Esophagus squamous epithelium (tissue), 5 donors: ENCODE measurements at places on chromosomes 7 and 10.

- no peak for DNase-seq
These were observed 49.8 kb upstream of the FGFR2 start for GRCh38 chr10:121648059-121648458.

DNA sequence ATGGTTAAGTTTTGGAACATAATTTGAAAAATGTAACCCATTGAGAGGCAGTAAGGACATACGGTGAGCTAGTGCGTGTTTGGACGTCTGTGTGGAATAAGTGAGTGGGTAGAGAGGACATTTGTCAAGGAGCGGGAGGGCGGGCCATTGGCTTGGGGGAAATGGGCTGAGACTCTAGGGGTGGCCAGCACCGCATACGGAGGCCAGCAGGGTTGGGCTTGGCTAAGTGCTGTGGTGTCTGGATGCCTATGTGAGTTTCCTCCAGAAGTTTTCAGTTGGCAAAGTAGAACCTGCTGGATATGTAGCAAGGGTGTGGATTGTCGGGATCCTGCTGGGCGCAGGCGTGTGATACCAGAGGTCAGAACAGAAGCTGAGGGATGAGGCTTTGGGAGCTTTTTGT lies 103.0 kb downstream of the TCF7L2 start:
- no peak for DNase-seq

DNA sequence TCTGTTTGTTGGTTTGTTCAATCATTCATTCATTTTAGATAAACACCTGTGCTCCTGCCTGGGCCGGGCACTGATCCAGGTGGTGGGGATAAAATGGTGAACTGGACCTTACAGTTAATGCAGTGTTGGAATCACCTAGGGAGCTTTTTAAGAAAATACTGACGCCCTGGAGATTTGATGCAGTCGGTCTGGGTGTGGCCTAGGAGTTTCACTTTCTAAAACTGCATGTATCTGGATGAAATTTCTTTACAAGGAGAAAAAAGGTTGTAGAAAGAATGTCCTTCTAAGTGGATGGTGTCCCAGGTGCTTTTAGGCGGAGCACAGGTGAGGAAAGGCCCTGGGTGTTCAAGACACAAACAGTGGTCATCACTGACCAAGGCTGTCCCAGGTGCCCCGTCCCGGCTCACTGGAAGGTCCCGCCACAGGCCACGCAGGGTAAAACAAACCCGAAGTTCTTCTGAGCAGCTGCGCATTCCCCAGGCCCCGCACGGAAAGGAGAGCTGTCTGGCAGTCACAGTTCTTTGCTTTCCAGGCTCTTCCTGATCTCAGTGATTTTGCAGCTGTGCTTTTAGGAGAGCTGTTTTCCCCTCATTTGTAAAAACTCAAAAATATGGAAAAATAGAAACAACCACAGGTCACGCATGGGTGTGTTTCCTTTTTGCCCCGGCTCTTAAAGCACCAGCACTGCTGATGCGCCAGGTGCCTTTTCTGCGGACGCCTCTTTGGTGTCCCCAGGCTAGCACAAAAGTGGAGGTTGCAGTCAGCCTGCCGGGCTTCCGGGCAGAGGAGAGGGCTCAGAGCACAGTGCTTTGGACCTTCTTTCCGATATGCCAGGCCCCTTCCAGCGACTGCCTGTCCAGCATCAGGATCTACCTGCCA lies 161.9 kb downstream of the GRK5 start:
- DNase-seq: no peak

GRCh38 chr7:98251231-98251600 lies 816 bp downstream of the TECPR1 start:
- DNase-seq: no peak

- DNase-seq: no peak
These were observed 286.2 kb downstream of the KCNMA1 start for GRCh38 chr10:77351386-77351785.

DNA sequence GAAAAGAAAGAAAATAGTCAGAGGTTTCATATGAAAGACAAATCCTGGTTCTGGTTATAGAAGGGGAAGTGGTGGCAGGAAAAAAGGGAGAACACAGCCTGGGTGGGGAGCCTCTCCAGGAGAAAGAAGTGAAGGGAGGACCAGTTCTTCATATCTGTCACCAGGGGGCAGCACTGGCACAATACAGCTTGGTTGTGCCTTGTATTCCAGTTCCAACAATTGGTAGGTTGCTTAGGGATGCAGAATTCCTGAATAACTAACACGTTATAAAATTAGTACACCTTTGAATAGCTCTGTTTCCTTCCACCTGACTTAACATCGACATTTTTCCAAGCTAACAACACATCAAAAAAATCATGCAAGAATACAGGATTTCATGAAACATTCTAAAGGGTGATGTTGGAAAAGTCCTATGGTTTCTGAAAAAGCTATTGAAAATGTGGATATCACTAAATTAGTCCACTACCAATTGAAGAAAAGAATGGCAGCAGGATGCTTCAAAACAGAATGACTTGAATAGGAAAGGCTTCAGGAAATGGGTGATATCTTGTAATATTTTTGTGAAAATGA lies 52.9 kb downstream of the CYP26A1 start:
- no peak for DNase-seq

DNA sequence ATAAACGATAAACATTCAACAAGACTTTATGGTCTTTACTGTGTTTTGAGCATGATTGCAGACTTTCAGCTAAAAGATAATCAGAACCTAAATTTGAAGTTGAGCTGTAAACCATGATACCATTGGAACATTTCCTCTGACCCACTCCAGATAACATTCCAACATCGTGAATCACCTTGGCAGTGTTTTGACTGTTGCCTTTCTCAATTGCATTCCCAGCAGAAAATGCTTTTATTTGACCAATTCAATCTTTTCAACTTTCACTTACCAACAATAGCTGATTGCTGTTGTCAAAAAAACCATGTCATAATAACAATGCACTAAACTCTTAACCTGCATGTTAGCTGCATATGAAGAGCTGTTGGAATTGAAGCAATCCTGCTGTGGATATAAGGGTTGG lies 165.5 kb downstream of the MDFIC start:
- no peak for DNase-seq

GRCh38 chr10:111873621-111874135 lies 309.9 kb downstream of the GPAM start:
- DNase-seq: no peak

- DNase-seq: no peak
These were observed 131.8 kb downstream of the TES start for GRCh38 chr7:116342125-116342524.

- DNase-seq: no peak
These were observed 19.0 kb upstream of the TRIM56 start for GRCh38 chr7:101066141-101066832.

DNA sequence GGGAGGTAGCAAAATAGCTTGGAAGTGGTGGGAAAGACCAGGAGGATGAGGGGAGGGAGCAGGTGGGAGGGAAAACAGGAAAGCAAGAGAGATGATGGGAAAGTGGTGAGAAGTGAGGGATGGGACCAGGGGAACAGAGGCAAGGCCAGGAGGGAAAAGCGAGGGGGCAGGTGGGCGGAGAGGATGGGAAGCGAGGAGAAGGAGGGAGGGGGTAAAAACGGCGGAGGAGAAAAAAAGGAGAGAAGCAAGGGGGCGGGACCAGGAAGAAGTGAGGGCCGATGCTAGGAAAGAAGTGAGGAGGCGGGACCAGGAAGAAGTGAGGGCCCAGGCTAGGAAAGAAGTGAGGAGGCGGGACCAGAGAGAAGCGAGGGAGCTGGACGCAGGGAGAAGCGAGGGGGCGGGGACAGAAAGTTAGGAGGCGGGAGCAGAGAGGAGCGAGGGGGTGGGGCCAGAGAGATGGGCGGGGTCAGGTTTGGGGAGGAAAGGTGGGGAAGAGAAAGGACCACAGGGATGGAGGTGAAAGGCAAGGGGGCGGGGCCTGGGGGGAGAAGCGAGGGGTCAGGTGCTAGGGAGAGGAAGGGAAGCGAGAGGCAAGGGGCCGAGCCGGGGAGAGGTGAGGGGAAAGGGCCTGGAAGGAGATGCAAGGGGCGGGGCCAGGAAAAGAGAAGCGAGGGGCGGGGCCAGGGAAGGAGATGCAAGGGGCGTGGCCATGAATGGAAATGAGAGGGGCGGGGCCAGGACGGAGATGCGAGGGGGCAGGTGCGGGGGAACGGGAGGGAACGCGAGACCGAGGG lies 984 bp downstream of the SMURF1 start:
- peak; percentile 74 for DNase-seq

- no peak for DNase-seq
These were observed 31.5 kb downstream of the MKRN1 start for GRCh38 chr7:140447841-140448240.

DNA sequence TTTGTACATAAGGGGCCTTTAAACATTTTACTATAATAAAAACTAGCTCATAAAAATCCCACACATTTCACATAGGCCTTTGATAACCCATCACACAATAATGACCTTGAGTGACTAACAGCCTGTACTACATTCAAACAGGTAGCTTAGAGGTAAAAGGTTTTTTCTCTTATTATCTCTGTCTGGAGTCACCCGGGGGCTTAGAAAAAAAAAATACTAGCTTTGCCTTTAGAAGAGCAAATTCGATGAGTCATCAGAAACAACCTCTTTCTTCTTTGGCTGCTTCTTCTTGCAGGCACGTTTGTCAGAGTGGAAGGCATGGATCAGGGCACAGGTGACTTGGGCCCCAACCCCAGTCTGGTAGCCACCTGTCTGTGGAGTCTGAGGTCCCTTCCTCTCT lies 43.4 kb upstream of the ADO start:
- no peak for DNase-seq

DNA sequence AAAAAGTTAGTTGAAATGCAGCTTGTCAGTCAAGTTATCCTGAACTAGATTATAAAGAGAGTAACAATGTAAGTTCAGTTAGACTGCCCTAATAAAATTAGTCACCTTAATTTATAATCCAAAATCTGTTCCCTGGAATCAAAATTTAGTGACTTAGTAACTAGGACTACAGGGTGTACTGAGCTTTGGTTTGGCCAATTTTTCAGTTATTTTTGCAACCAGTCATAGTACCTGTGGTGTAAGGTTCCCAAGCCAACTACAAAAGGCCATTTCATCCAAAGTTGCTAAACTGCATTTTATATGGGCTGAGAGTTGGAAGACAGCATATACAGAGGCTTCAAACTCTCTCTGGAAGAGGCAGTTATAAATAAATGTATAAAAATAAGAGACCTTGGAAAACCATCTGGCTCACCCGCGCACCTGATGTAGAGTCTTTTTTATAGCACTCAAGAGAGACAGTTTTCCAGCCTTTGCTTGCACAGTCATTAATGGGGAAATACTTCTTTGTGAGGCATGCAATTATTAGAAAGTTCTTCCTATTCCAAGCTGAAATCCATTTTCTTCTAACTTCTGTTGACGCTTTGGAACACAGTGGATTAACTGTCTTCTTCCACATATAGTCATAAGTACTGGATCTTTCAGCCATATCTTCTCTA lies 59.2 kb downstream of the PUS7 start:
- no peak for DNase-seq

DNA sequence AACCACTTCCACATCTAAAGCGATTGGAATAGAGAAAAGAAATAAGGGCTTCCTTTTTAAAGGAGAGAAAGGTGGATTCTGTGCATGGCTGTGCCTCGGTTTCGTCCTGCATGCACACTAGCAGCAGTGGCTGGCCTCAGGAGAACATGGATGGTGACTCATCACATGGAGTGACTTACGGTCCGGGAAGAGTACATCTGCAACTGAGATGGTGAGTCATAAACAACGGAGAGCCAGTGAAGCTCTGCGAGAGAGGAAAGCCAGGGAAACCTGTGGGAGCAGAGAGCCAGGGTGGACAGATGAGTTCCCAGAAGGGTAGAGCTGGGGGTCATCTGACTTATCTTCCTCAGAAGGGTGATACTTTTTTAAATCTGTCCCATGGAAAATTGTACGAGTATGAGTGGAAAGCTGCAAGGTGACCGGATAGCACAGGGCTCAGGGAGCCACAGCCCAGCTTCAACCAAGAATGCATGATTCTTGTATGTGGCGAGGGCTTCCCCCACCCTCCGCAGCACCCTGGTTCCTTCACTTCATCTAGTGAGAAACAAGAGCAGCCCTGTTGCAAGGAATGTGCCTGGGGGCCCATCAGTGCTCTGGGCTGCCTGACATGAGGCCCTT lies 259.1 kb downstream of the KLF6 start:
- no peak for DNase-seq

- no peak for DNase-seq
These were observed 34.5 kb upstream of the RHOBTB1 start for GRCh38 chr10:60978287-60979115.

GRCh38 chr10:132232023-132232951 lies 45.5 kb downstream of the DPYSL4 start:
- no peak for DNase-seq

GRCh38 chr10:87635498-87636312 lies 24.0 kb upstream of the PAPSS2 start:
- no peak for DNase-seq

DNA sequence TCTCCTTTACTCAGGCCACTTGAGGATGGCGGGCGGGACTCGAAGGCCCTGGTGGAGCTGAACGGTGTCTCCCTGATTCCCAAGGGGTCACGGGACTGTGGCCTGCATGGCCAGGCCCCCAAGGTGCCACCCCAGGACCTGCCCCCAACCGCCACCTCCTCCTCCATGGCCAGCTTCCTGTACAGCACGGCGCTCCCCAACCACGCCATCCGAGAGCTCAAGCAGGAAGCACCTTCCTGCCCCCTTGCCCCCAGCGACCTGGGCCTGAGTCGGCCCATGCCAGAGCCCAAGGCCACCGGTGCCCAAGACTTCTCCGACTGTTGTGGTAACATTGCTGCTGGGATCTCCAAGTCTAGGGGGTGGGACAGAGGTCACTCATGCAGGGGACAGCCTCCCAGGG lies 65.7 kb downstream of the GTF2IRD1 start:
- no peak for DNase-seq

- no peak for DNase-seq
These were observed 190.8 kb downstream of the GATA3 start for GRCh38 chr10:8245131-8245813.

GRCh38 chr10:22723343-22723779 lies 9.0 kb upstream of the PIP4K2A start:
- DNase-seq: no peak

GRCh38 chr10:114526126-114526503 lies 121.8 kb upstream of the AFAP1L2 start:
- DNase-seq: no peak

DNA sequence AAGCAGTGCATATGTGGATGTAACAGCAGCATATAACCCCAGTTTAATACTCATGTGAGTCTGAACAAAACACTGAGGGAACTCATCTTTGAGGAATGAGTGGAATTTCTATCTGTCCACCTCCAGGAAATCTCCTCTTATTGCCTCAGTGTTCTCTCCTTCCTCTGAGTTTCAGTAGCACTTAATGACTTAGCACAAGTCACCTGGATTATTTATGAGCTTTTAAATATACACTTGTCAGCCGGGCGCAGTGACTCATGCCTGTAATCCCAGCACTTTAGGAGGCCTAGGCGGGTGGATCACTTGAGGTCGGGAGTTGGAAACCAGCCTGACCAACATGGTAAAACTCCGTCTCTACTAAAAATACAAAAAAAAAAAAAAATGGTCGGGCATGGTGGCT lies 4.3 kb downstream of the LRRC20 start:
- DNase-seq: no peak

DNA sequence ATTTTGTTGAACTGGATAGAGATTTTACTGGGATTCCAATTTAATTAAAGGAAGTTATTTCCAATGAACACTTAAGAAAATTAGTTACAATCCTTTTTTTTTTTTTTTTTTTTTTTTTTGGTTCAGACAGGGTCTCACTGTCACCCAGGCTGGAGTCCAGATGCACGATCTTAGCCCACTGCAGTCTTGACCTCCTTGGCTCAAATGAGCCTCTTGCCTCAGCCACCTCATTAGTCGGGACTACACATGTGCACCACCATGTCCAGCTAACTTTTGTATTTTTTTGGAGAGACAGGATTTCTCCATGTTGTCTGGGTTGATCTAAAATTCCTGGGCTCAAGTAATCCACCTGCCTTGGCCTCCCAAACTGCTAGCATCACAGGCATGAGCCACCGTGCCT lies 2.5 kb upstream of the ARL5B start:
- DNase-seq: no peak

- no peak for DNase-seq
These were observed 50.0 kb downstream of the AMZ1 start for GRCh38 chr7:2737771-2738540.
